Cerebellum (tissue), 4 donors: ENCODE measurements at places on chromosomes 5 and 9.
A peak's percentile ranks its signal among the peaks of the same experiment; 100 is the strongest.

DNA sequence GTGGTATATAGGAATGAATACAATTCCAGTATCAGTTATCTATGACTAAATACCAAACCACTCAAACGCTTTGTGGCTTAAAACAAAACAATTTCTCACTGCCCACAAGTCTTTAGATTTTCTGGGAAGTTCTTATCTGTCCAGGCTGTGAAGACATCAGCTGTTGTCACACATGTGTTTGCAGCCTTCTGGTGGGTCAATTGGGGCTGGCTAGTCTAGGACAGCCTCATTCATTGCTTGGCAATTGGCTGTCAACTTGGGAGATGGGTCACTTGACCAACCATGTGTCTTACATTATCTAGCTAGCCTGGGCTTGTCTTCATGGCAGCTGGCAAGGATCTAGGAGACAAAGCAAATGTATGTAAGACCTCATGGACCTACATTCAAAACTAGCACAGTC lies 53.8 kb upstream of the PAPPA start:
- no peak for DNase-seq

DNA sequence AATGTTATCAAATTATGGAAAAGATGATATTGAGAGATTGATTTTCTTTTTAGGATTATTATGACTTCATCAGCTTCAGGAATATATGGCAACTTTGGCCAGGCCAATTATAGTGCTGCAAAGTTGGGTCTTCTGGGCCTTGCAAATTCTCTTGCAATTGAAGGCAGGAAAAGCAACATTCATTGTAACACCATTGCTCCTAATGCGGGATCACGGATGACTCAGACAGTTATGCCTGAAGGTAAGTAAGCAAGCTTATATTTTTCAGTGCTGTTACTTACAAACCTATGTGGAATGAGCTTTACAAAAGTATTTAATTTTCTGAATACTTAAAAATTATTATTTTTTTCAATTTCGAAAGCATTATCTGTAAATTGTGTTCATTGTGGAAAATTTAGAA lies 26.5 kb downstream of the HSD17B4 start:
- DNase-seq: no peak

DNA sequence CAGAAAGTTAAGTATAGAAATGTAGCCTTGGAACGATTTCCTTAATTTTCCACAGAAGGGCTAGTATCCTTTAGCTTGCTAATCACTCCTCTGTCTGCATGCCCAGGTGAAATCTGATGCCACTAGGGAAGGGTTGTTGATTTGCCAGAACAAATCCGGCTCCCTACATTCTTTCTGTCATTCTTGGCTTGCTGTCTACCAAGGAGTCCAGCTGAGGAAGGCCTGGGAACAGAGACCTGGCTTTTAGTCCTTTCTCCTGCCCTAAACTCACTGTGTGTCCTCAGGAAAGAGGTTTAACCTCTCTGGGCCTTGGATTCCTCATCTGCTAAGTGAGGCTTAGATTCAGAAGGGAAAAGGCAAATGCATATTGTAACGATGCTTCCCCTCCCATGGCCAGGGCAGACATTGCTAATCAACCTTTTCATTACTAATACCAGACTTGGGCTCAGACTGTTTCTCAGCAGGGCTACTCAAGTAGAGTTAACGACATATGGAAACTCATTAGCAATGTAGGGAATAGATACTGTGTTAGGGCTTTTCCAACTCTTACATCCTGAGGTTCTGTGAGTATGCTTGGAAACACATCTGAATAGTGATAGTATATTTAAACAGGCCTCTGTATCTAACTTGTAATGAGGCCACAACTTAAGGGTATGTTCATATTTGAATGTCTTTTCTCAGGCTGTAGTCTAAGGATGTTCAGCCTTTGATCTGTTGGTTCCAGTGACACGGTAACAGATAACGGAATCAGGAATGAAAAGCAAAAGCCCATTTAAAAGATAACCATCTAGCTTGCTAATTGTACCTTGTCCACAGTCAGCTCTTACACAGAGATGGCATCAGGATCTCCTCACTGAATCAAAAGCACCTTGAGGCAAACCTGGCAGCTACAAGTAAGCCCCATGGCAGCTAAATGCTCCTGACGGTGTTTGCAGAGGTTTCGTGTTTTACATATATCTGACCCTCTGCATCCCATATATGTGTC lies 4.1 kb downstream of the GALNT10 start:
- DNase-seq: no peak

DNA sequence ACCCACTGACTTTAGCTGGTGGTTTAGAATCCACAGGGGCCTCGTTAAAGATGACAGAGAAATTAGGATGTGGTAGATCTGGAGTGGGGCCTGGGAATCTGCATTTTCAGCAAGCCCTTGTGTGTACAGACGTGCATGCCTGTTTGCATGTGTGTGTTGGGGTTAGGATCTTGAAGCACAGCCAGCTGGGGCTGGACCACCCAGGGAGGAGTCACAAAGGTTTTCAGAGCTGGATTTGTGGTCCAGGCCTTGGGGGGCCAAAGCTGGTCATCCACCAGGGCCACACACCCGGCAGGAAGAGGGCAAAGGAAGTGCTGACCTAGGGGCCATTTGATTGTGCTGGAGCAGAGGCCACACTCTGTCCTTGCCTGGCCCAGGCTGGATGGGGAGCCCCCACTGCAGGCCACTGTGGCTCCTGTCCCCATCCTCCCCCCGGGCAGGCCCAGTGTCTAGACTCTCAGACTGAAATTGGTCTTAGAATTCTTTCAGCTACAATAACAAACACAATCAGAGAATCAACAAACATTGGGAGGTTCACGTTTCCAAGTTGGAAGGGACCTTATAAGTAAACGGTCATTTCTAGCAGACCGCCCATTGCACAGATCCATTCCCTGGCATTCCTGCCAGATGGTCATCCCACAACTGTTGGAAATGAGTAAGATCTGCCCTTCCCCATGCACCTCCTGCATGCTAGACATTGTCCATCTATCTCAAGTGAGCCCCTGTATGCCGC lies 10.3 kb downstream of the CDX1 start:
- no peak for DNase-seq

DNA sequence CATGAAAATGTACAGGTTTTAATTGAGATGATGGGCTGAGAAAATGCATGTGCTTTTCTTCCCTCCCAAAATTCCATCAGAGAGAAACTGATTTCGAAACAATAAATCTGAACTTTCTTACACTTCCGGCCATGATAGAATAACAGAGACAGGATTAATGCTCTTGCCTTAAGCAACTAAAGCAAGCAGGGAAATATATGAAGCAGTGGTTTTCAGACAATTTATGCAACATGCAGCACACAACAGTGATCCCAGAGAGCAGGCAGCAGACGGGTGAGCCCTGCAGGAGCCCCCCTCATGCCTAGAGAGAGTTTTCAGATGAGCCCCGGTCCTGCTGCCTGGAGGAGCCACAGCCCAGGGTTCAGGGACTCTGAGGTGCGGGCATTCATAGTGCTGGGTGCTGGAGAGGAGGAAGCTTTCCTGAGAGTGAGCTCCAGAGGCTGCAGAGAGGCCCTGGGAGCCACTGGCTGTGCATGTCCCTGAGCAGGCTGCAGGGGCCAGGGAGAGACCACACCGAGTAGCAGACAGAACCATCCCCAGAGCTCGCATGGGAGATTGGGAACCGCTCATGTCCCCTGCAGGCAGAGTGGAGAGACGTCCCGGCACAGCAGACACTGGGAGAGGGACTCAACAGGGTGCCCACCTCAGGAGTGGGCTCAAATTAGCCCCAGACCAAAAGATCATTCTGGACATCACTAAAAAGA lies 143.5 kb downstream of the OLFM1 start:
- DNase-seq: no peak

GRCh38 chr5:13501176-13501575 lies 443.3 kb downstream of the DNAH5 start:
- DNase-seq: no peak

GRCh38 chr5:72615061-72615460 lies 107.9 kb upstream of the ZNF366 start:
- no peak for DNase-seq

DNA sequence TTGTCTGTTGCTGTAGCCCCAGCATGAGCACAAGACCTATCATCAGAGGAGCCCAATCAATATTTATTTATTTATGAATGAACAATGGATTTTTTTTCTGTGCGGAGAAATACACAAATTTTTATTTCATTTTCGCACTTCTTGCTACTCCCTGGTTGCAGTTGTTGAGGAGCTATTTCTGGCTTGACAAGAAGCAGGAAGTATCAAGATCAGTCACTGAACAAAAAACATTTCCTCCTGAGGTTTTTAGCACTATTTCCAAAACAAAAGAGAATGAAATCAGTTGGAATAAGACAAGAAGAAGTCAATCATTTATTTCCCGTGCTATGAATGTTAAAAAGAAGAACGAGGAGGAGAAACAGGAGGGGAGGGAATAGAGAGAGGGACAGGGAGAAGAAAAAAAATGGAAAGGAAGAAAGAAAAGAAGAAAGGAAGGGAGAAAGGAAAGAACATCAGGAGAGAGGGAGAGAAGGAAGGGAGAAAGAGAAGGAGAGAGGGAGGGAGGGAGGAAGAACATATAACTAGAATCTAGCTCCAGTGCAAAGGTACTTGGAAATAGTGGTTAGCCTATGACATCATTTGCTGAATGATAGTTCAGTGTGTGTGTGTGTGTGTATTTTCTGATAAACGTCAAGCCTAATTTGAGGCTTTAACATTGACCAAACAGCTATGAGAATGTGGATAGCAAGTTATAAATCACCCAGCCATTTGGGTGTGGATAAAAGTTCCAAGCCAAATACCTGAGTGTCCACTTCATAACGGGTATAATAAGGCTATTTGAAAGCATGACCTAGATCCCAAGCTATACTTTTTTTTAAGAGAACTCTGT lies 586.0 kb downstream of the EBF1 start:
- no peak for DNase-seq

- DNase-seq: no peak
Observed at GRCh38 chr5:125673359-125673950, 749.8 kb upstream of the GRAMD2B start.

- no peak for DNase-seq
Observed at GRCh38 chr5:54295651-54296276, 14.6 kb downstream of the ARL15 start.

GRCh38 chr9:33506626-33507370 lies 17.3 kb upstream of the ANKRD18B start:
- no peak for DNase-seq

GRCh38 chr9:78871452-78872331 lies 574.8 kb downstream of the PSAT1 start:
- DNase-seq: no peak

DNA sequence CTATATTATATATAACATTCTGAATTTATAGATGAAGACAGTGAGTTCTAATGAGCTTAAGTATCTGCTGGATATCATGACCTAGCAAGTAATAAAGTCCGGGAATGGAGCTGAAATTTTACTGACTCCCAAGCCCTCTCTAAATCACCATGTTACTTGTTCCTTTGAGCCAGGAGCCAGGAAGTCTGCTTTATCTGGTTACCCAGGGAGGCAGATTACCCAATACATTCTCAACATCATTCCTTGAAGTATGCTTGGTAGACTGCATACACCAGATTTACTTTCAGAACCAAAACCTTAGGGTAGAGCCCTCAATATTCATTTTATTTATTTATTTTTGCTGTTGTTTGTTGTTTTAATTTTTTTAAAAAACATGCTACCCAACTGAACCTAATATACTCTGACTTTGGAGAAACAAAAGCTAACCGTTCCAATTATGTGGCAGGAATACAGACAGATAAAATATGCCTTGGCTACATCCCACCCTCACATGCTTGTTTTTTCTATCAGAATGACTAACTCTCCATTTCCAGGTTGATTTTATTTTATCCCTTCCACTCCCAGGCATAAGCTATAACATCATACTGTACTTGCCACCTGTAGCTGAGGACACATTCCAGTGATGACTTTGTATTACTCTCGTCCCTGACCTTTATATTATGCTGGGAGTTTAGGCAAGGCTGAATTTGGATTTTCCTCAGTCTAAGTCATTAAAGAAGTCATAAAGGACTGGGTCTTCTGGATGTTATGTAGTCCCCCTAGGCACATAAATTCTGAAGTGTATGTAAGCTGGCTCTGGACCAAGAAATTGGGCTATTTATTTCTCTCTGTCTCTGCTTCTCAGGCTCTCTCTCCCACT lies 82.0 kb downstream of the YIPF5 start:
- no peak for DNase-seq

GRCh38 chr5:177309351-177310191 lies 2.1 kb downstream of the MXD3 start:
- peak; percentile 65 for DNase-seq

GRCh38 chr5:179318221-179318955 lies 26.9 kb downstream of the ADAMTS2 start:
- no peak for DNase-seq

DNA sequence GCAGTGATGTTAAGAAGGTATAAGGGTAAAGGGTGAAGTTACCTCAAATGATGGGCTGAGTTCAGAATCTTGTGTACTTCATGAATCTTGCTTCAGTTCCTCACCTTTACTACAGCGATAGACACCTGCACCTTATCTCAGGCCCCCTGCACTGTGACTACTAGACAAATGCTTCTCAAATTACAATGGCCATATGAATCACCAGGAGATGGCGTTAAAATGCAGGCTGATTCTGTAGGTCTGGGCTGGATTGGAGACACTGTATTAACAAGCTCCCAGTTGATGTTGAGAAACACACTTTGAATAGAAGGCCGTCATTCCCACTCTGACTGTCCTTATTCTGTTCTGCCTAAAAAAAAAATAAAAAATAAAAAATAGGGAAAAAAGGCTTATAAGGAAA lies 29.8 kb downstream of the TARS1 start:
- DNase-seq: no peak

DNA sequence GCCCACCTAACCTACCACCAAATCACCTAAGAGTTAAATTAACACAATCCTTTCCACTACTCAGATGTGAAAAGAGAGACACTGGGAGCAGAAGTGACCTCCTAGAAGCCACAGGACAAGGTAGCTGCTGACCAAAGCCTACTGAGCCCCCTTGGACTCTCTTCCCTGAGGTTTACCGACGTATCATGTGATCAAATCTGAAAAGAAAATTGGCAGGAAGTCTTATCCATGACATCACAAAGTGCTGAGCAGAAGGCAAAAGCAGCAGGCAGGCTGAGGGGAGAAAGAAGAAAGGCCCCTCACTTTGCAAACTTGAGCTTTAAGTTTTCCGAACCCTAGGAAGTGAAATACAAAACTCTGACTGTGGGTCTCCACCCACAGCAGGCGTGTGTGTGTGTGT lies 11.1 kb downstream of the PRELID2 start:
- no peak for DNase-seq

- DNase-seq: no peak
Observed at GRCh38 chr5:61177070-61177469, 14.8 kb upstream of the SMIM15 start.

GRCh38 chr5:73214306-73214705 lies 41.3 kb downstream of the TMEM174 start:
- DNase-seq: no peak
